Glomerular endothelial cell (primary cell): ENCODE measurements at places on chromosomes 2 and 18. TPM values are rescaled to one million over a fixed set of nuclear protein-coding genes. Genes with fewer than 3 reads are reported as not detected.

The CNGA3 gene
- not detected in 2 replicates for total RNA-seq

The RBKS gene
- total RNA-seq = 0.63 and 1.6 TPM in 2 replicates

The OR6B2 gene
- total RNA-seq = not detected in 2 replicates

The ROCK1 gene
- 25.3 and 41.9 TPM in 2 replicates for total RNA-seq

The SMYD1 gene
- not detected in 2 replicates for total RNA-seq

DNA sequence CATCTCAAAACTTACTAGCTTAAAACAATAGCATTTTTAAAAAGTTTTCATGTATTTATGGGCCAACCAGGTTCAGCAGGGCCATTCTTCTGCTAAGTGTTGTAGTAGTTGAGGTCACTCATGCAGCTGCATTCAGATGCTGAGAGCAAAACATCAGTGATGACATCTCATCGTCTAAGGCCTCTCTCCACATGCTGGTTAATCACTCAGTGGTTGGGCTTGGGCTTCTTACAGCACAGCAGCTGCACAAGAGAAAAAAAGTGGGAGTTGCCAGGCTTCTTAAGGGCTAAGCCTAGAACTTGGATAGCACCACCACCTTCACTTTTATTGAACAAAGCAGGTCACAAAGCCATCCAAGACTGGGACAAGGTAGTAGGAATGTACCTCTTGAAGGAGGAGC lies 190.3 kb downstream of the IRS1 start:
- DNase-seq = no peak

DNA sequence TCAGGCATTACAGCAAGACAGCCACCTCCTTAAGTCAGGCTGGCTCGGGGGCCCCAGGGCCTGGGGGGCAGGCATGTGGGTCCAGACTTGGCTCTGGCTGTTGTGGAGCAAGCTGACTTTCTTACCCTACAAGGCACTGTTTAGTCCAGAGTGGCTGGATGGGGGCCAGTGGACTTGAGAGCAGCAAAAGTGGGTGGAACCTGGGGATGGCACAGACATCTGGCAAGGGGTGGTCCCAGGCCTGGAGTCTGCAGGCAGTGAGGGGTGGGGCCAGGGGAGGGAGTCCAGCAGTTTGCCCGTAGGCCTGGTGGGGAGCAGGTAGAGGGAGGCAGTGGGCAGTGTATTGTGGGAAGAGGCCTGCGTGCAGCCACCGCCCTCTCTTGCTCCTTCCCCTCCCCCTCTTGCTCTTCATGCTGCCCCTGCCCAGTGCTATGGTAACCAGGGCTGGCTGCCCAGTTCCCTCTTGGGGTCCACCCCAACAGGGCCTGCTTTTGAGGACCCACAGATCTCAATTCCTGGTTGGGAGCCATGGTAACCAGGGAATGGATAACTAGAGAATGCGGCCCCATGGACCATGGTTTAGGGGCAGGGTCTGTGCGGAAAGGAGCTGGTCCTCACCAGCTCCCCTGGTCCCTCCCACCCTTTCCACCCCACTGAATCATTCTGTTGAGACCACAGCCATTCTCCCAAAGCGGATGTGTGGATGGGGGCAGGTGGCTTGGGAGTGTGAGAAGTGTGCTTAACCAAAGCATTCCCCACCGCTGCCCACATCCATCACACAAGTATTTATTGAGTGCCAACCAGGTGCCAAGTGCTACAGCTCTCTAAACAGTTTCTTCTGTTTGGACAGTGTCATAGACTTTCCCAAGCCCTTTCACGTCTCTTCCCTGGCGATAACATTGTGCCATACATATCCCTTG lies 19.3 kb downstream of the SPEG start:
- no peak for DNase-seq

DNA sequence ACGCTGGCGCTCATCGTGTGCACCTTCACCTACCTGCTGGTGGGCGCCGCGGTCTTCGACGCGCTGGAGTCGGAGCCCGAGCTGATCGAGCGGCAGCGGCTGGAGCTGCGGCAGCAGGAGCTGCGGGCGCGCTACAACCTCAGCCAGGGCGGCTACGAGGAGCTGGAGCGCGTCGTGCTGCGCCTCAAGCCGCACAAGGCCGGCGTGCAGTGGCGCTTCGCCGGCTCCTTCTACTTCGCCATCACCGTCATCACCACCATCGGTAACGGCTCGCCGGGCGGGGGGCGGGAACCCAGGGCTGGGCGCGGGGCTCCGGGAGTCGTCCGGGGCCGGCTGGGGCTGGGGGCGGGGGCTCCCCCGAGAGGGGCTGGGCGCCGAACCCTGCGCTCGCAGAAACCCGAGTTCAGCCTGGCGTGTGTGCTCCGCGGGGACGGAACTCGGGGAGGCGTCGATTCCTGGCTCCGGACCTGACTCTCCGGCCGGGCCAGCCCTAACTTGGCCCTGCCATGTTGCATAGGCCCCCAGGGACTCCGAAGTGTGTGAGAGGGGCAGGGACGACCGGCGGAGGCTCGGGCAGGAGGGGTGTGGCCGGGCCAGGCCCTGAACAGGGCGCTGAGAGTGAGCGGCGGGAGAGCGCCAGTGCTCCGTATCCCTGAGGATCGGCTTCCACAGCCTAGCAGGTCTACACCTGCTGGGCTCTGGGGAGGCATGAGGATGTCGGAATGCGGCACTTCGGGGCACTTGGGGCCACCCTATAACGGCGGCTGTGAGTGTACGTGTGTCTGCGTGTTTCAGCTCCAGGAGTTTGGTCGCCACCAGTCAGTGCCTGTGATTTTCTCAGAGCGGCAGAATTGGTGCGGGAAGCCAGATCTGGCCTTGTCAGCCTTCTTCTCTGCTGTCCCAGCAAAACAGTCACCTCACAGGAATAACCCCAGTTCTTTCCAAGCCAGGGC lies 651 bp downstream of the KCNK3 start:
- no peak for DNase-seq

DNA sequence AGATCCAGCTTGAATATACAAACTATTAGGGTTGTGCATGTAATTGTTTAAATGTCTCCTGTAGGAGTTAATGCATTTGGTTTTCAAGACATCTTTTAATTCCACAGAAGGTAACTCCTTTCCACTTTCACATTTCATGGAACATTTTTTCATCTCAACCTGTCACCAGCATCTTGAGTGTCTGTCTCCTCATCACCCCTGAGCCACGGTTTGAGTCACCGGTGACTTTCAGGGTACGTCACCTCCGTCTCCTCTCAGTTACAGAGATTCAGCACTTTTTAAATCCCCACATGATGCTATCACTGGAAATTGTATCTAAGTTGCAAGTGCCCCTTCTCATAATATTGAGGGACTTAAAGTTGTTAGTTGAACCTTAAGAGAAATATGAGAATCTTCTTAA lies 25.3 kb downstream of the GPR55 start:
- DNase-seq = no peak

GRCh38 chr2:40628556-40628955 lies 176.7 kb upstream of the SLC8A1 start:
- DNase-seq = no peak

DNA sequence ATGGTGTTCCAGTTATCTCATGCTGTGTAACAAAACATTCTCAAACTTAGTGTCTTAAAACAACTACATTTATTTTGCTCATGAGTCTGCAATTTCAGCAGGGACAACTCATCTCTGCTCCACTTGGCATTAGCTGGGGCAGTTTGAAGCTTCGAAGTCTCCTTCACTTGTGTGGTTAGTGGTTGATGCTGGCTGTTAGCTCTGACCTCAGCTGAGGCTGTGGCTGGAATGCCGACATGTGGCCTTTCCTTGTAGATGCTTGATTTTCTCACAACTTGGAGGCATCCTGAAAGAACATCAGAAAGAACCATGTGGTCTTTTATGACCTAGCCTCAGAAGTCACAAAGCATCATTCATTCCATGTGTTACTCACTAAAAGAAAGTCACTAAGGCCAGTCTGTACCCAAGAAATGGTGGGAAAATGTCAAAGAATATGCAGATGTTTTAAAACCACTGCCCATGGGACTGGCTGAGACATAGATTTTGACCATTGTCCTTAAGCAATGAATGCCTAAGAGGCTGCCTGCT lies 3.8 kb upstream of the TMSB10 start:
- no peak for DNase-seq

DNA sequence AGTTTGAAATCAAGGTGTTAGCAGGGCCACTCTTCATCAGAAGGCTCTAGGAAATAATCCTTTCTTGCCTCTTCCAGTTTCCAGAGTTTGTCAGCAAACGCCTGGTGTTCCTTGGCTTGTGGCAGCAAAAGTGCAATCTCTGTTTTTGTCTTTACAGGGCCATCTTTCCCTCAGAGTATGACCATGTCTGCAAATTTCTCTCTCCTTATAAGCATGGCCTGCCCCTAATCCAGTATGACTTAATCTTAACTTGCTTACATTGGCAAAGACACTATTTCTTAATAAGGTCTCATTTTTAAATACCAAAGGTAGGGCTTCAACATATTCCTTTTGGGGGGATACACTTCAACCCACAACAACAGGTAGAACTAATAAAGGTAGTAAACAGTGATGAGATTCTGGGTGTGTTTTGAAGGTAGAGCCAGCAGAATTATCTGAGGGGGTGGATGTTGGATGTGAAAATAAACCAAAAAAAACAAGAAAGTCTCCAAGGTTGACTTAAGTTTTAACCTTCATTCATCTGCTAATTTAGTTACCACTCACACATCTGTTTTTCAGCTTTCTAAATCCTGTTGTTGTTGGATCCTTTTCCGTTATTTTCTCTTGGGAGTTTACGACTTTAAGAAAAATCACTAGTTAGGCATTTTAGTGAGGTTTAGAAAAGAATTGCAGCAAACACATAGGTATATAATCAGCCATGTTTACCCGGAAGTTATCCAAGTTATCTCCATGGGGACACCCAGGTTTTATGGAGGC lies 234.4 kb upstream of the FIGN start:
- DNase-seq = no peak

DNA sequence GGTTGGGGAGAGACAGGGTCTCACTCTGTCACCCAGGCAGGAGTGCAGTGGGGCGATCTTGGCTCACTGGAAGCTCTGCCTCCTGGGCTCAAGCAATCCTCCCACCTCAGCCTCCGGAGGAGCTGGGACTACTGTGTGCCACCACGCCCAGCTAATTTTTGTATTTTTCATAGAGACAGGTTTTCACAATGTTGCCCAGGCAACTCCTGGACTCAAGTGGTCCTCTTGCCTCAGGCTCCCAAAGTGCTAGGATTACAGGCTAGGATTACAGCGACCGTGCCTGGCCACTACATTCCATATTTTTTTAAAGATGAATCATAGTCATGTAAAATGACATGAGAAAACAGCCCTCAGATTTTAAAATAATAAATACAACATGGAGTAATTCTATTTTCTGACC lies 32.3 kb downstream of the CWC22 start:
- DNase-seq = no peak

DNA sequence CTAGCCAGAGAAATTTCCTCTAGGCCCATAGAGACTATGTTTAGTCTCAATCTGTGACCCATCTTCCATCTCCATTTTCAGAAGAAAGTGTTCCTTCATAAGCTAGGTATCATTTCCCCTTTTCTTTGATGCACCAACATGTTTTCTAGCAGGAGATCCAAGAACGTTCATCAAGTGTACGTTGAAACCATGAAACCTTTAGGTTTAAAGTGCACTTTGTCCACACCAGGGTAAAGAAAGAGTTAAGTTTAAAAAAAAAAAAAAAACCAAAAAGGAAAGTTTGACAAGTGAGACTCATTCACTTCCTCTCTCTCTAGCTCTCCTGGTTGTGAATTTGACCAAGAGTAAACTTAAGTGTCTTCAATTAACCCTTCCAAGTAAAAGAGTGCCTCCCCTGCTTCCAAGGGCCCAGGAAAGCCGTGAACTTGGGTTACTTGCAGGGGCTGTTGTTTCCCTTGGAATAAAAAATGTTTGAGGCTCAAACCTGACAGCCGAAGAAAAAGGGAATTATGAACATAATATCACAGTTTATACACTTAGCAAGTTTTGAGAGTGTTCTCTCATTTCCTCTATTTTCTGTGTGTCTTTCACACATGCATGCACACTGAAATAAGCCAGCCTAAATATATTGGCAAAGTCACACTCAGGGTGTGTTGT lies 56.7 kb downstream of the LBH start:
- DNase-seq = no peak

DNA sequence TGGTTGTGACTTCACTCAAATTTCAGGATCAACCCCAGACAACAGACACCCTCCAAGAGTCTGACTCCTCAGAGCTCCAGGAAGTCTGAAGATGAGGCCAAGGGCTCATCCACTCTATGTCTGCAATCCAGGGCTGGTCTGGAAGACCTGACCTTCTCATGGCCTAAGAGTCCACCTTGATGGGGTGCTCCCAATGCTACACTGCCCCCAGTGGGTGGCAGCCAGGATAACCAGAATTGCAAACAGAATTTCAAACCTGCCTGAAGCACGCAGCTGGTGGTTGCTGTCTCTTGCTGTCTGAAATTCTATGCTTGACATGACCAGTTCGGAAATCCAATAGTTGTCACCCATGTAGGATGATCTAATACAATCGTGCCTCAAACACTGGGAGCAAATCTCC lies 96.0 kb downstream of the UXS1 start:
- DNase-seq = no peak

DNA sequence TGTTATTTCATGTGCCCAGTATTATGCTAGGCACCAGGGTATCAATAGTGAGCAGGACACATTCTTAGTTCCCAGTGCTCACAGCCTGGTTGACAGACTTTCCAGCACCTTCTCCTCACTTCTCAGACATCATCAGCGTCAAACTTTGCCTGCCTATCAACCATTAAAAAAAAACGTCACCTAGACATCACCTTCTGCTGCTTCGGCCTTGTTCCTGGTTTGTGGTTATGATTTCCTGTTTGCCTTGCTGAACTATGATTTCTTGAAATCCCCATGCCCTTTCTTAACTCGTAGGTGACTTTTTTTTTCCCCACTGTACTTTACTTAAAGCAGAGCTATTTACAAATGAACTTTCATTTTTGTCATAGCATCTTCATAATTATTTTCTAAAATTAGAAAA lies 60.4 kb upstream of the NABP1 start:
- no peak for DNase-seq

GRCh38 chr18:35289727-35290093 lies 319 bp downstream of the ZSCAN30 start:
- DNase-seq = no peak

- DNase-seq = no peak
Measured at GRCh38 chr2:241029599-241030332, 31.3 kb downstream of the SNED1 start.

DNA sequence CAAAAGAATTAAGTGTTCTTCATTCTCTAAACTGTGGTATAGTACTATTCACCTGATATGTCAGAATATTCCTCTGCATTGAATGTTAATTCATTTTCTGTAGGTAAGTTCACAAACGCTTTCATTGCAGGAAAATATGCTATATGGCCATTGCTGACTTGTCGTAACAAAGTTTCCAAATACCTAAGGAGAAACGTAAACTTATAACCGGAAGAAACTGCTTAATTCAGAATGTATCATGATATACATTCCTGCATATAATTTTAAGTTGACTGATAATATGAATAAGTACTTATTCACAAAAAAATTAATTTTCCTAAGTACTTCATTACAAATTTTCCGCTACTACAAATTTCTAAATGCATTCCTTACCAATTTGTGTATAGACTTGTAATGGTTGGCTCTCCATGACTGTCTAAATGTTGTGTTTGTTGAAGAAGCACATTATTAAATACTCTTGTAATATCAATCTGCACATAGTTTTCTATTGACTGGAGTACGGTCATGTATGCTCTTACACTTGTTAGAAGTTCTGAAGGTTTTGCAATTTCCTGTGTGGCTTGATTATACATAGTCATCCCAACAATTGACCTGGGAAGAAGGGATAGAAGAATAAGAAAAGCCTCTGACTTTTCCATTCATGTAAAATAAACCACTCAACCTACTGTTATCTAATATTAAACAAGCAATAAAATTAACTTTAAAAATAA lies 85.4 kb downstream of the NCKAP1 start:
- no peak for DNase-seq
